ENCODE measurements at places on chromosomes 5 and 9. TPM values are rescaled to one million over a fixed set of nuclear protein-coding genes. Genes with fewer than 3 reads are reported as not detected.
A peak's percentile ranks its signal among the peaks of the same experiment; 100 is the strongest.

DNA sequence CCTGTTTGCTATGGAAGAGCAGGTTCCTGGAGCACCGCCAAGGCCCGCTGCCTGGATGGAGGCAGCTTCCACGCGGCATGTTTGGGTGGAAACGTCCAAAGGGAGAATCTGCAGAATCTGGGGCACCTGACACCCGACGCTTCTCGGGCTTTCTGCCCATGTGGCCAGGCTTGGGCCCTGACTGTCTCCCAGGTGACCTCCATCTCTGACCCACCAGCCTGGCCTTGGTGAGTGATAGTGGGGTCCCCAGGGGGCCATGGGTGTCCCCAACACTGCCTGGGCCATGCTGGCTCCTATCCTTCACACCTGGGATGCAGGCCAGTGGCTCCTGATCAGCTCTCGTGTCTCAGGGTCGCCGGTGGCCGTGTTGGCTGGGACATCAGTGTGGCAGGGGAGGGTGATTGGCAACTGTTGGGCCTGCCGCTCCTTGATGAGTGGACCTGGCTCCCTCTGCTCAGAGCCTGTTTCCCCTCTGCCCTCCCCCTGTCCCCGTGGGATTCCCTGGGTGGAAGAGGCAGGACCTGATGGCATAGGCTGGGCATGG is 34.0 kb downstream of the GLT6D1 start:
- no peak overlapping the region for H3K27ac ChIP-seq
- H3K27me3 ChIP-seq = no peaks in the 10 kb centered on the region
- H3K36me3 ChIP-seq = no peaks in the 10 kb centered on the region
- peak; percentile 42 for DNase-seq
- H3K4me3 ChIP-seq = no peak overlapping the region

DNA sequence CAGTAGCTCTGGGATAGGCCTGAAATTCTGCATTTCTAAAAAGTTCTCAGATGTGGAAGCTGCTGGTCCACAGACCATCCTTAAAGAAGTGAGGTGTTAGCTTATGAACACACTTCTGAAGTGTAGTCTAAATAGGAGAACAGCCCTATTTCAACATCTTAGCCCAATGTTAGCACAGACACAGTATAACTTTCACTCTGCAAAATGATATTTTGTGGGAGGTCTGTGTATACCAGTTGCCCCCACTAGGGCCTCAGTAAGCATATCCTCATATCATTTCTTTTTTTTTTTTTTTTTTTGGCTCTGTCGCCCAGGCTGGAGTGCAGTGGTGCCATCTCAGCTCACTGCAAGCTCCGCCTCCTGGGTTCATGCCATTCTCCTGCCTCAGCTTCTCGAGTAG is 7.5 kb upstream of the HABP4 start:
- DNase-seq = no peak
- H3K4me3 ChIP-seq = no peak overlapping the region
- no peaks in the 10 kb centered on the region for H3K4me1 ChIP-seq
- no peaks in the 10 kb centered on the region for H3K36me3 ChIP-seq
- H3K27me3 ChIP-seq = no peaks in the 10 kb centered on the region

- no peak for DNase-seq
- H3K27ac ChIP-seq = no peak overlapping the region
- peaks cover 32% of the 10 kb centered on the region for H3K27me3 ChIP-seq
- H3K4me3 ChIP-seq = no peak overlapping the region
Measured at GRCh38 chr5:1245905-1246576, 20.9 kb downstream of the SLC6A18 start.

Gene PTPRD
- 1.5 TPM for total RNA-seq

Gene PCYOX1L
- total RNA-seq = 3.9 TPM

Gene GRXCR2
- not detected for total RNA-seq

All from sigmoid colon (tissue), 7 donors.